ENCODE measurements at places on chromosomes 5 and 9.

GRCh38 chr5:133289686-133290367, 238.0 kb downstream of the HSPA4 start:
- peaks cover 4% of the 10 kb centered on the region for H3K27me3 ChIP-seq
- no peak overlapping the region for H3K27ac ChIP-seq
- no peaks in the 10 kb centered on the region for H3K4me1 ChIP-seq
- DNase-seq, result no peak

DNA sequence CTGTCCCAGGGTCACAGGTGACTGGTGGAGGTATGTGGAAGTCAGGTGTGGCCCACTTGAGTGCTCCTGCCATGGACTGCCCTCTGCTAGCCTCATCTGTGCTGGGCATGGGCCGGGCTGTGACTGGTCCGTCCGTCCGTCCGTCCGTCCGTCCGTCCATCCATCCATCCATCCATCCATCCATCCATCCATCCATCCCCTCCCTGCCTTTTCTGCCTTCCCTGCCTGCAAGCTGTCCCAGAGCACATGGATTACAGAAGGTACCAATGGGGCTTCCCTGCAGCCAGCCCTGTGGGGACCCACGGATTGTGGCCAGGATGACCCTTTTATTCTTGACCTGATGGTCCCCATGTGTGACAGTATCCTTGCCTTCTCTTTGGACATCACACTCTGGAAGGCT, 92.5 kb downstream of the MACROH2A1 start:
- H3K27me3 ChIP-seq, result peaks cover 16% of the 10 kb centered on the region
- no peak overlapping the region for H3K4me3 ChIP-seq
- peaks cover 55% of the 10 kb centered on the region for H3K4me1 ChIP-seq
- no peak overlapping the region for H3K27ac ChIP-seq

GRCh38 chr5:79771387-79771786, 81.8 kb downstream of the CMYA5 start:
- no peaks in the 10 kb centered on the region for H3K27me3 ChIP-seq
- peaks cover 10% of the 10 kb centered on the region for H3K4me1 ChIP-seq
- DNase-seq, result no peak
- H3K27ac ChIP-seq, result no peak overlapping the region
- no peak overlapping the region for H3K4me3 ChIP-seq

GRCh38 chr5:14528926-14529325, 52.7 kb upstream of the OTULINL start:
- H3K4me1 ChIP-seq, result peaks cover 13% of the 10 kb centered on the region
- no peak overlapping the region for H3K4me3 ChIP-seq
- H3K27me3 ChIP-seq, result peaks cover 13% of the 10 kb centered on the region
- H3K27ac ChIP-seq, result peak overlapping the region; percentile 55
- no peak for DNase-seq
- H3K36me3 ChIP-seq, result no peaks in the 10 kb centered on the region

DNA sequence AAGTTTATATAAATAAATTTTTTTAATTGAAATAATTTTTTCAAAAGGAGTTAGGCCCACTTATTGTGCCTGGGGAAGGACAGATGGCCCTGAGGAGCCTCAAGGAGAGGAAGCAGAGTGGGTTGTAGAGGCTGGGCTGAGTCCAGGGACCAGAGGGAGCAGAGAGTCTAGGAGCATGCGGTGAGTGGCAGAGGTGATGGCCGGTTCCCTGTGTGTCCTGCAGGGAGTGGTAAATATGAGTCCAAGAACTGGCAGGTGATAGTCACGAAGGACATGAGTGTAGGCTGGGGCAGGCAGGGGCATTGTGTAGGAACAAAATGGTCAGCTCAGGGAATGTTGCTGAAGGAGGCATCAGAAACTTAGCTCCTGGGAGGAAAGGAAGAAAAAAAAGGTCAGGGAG, 8.3 kb upstream of the BTNL9 start:
- no peaks in the 10 kb centered on the region for H3K36me3 ChIP-seq
- H3K27me3 ChIP-seq, result peaks cover 19% of the 10 kb centered on the region

GRCh38 chr5:9419794-9420193, 126.1 kb downstream of the SEMA5A start:
- no peak for DNase-seq
- H3K27ac ChIP-seq, result no peak overlapping the region
- H3K4me3 ChIP-seq, result no peak overlapping the region
- H3K4me1 ChIP-seq, result peaks cover 5% of the 10 kb centered on the region

DNA sequence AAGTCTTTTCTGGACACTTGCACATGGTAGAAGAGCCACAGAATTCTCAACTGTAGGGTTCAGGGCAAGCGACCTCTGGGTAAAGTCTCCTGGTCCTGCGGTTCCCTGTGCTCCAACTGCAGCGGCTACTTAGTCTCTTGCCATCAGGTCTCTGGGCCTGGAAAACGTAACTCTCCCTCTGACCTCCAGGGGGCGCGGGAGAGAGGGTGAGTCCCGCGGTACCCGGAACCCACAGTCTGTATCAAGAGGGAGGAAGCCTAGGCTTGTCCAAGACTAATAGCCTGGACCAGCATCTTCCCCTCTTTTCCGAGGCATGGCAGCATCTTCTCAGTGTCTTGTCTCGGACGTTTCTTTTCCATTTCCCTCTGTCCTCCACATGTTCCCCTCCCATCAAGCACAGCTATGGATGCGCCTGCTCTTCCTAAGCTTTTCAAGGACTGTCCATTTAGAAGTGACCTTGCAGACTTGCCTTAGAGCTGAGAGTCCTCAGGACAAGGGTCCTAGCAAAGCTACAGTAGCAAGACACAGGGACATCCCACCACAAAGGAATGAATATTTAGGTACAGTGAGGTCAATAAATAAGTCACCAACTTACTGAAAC, 59.3 kb downstream of the FSTL4 start:
- H3K27me3 ChIP-seq, result peaks cover 35% of the 10 kb centered on the region
- no peaks in the 10 kb centered on the region for H3K4me1 ChIP-seq
- DNase-seq, result peak; percentile 78
- no peak overlapping the region for H3K4me3 ChIP-seq

DNA sequence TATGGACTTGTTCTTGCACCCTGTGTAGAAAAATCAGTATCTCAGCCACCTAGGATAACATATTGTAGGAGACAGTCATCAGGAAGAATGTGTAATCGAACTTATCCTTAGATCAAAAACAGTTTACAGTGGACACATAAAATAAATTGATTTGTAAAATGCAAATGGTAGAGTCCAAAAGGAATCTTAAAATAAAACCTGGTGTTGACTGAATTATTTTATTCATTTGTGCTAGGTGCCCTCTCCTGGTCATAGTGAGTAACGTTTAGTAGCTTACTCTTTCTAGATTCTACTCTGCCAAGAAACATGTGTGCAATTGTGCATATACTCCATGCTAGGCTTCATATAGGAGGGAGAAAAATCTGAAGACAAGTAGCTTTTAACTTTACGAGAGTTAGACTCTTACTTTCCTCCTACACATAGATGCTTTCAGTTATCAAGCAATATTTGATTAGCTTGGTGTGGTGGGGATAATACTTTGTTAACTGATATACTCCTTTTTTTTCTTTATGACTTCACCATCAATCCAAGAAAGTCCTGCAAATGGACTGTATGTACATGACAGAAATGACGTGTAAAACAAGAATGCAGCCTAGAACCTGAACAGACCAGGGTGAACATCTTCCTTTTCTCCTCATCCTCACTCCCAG, 23.7 kb upstream of the LOX start:
- H3K36me3 ChIP-seq, result no peaks in the 10 kb centered on the region
- DNase-seq, result no peak
- peaks cover 4% of the 10 kb centered on the region for H3K27me3 ChIP-seq
- H3K27ac ChIP-seq, result no peak overlapping the region
- peaks cover under 1% of the 10 kb centered on the region for H3K4me1 ChIP-seq

- H3K4me1 ChIP-seq, result peaks cover 6% of the 10 kb centered on the region
- H3K27me3 ChIP-seq, result peaks cover 49% of the 10 kb centered on the region
- DNase-seq, result no peak
These were observed 5.6 kb downstream of the FRRS1L start for GRCh38 chr9:109161471-109161870.

- H3K36me3 ChIP-seq, result peaks cover 6% of the 10 kb centered on the region
- peaks cover 2% of the 10 kb centered on the region for H3K27me3 ChIP-seq
- no peak for DNase-seq
- H3K4me3 ChIP-seq, result no peak overlapping the region
- no peak overlapping the region for H3K27ac ChIP-seq
These were observed 13.1 kb downstream of the SH3RF2 start for GRCh38 chr5:145949474-145949873.

- no peak overlapping the region for H3K4me3 ChIP-seq
- peak overlapping the region; percentile 20 for H3K27ac ChIP-seq
- H3K27me3 ChIP-seq, result peaks cover 4% of the 10 kb centered on the region
- H3K4me1 ChIP-seq, result peaks cover 58% of the 10 kb centered on the region
These were observed 10.9 kb downstream of the AK1 start for GRCh38 chr9:127866535-127866934.

GRCh38 chr5:125011947-125012346, 265.5 kb upstream of the ZNF608 start:
- no peak overlapping the region for H3K27ac ChIP-seq
- no peak overlapping the region for H3K4me3 ChIP-seq
- H3K27me3 ChIP-seq, result no peaks in the 10 kb centered on the region
- no peaks in the 10 kb centered on the region for H3K36me3 ChIP-seq

DNA sequence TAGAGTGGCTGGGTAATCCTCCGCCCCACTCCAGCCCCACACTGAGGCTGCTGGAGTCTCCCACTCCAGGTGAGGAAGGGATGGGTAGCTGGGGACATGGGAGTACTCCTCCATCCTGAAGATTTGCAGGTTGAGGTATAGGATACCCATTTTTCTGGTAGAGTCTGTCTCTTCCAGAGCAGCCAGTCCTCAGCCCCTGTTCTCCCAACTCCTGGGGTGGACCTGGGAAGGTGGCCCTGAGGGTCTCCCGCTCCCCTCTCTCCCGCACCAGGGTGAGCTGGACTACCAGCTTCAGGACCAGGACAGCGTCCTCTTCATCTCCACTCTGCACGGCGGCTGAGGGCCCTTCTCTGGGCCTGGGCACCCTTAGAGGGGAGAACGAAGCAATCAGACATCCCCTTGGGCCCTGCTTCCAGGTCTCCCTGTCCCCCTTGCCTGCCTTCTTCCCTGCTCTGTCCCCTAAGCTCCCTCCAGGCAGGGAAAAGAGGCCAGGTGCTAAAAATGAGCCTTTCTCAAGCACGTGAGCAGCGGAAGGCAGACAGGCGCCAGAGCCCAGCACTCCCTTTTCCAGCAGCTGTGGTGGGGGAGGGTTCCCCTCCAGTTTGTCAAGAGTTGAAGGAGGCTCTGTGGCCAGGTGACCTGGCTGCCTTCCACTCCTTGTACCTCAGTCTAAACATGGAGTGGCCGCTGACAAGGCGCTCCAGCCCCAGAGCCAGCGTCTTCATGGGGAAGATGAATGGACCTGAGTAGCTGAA, 18.4 kb downstream of the URM1 start:
- DNase-seq, result no peak
- H3K27ac ChIP-seq, result no peak overlapping the region
- H3K36me3 ChIP-seq, result peaks cover 28% of the 10 kb centered on the region

GRCh38 chr5:134124289-134125038, 10.0 kb downstream of the TCF7 start:
- H3K4me1 ChIP-seq, result peaks cover 9% of the 10 kb centered on the region
- H3K27ac ChIP-seq, result no peak overlapping the region
- no peaks in the 10 kb centered on the region for H3K27me3 ChIP-seq
- no peak for DNase-seq

DNA sequence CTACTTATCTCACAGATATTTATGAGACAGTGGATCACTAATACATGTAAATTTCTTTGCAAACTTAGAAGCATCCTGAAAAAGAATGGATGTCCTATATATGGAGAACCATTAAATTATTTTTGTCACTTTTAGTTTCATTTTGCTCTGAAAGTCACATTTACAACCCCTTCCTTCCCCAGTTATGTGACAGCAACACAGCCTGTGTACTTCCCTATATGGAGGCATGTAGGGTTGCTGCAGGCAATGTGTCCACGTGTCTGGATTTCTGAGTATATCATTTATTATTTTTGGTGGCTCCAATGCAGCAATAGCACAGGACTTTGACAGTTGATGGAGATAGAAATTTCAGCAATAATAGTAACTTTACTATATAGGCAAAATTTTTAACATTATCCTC, 156.4 kb downstream of the ST8SIA4 start:
- H3K27me3 ChIP-seq, result no peaks in the 10 kb centered on the region
- no peaks in the 10 kb centered on the region for H3K36me3 ChIP-seq
- no peak overlapping the region for H3K27ac ChIP-seq

DNA sequence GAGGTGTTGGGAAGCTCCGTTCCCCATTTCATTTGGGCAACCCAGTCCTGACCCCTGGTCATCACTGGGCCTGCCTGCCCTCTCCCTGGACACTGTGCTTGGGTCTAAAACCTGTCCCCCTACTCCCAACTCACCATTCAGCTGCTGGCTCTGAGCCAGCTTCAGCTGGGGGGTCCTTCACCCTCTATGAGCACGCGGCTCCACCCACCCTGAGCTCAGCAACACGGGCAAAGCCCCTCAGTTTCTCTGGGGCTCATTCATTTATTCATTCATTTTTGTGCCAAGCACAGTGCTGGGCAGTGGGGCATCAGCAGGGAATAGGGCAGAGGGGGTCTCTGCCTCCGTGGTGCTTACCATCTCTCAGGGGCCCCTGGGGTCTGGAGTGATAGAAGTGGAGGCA, 199.8 kb upstream of the MVB12B start:
- DNase-seq, result no peak
- no peaks in the 10 kb centered on the region for H3K36me3 ChIP-seq
- no peaks in the 10 kb centered on the region for H3K4me1 ChIP-seq
- no peak overlapping the region for H3K4me3 ChIP-seq
- peaks cover 83% of the 10 kb centered on the region for H3K27me3 ChIP-seq

DNA sequence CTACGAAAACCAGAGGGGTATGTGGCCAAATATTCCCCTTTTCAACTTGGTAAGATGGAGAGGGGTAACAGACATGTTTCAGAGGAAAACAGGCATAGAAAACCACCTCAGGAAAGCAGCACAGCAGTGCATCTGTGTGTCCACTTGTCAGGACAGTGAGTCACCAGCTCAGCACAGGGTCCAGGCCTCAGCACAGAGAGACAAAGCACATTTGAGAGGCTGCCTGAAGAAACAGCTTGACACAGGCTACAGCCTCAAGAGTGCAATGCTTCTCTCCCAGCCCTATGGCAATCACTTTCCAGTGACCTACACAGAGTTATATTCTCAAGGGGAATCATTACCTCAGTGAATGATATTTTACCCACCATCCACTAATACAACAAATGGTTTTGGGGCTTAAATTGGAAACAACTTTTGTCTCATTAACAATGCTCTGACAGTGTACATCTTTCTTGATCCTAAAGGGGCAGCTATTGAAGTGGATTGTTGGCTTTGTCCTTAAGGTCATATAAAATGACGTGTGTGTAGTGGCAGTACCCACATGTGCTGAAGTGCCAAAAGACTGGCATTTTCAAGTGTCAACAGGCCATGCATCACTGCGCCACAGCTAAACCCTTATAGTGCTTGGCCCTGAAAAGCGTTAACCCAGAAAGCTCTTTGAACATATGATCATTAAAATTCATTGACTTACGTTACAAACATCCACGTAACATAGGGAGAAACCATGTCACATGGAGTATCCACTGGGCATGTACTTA, 46.4 kb downstream of the ERMP1 start:
- H3K27me3 ChIP-seq, result no peaks in the 10 kb centered on the region
- no peak overlapping the region for H3K27ac ChIP-seq
- H3K4me1 ChIP-seq, result no peaks in the 10 kb centered on the region

DNA sequence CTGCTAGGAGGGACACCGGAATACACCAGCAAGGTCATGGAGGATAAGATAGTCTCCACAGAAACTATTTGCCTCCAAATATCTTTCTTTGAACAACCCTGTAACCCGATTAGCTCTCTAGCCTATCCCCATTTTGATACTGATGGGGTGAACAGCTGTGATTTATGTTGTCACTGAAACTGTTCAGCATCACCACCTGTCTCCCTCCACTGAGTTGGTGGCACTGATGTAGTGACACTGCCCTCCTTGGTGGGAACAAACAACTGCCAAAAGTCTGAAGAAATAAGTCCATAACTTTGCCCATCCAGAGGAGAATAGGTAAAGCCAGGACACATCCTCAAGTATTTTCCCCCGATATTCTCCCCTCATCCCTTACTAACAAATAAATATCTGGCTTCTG, 24.3 kb upstream of the KCNV2 start:
- peaks cover 4% of the 10 kb centered on the region for H3K27me3 ChIP-seq
- DNase-seq, result no peak
- H3K27ac ChIP-seq, result no peak overlapping the region
- no peaks in the 10 kb centered on the region for H3K4me1 ChIP-seq
